ENCODE measurements at places on chromosomes 12 and 14.

DNA sequence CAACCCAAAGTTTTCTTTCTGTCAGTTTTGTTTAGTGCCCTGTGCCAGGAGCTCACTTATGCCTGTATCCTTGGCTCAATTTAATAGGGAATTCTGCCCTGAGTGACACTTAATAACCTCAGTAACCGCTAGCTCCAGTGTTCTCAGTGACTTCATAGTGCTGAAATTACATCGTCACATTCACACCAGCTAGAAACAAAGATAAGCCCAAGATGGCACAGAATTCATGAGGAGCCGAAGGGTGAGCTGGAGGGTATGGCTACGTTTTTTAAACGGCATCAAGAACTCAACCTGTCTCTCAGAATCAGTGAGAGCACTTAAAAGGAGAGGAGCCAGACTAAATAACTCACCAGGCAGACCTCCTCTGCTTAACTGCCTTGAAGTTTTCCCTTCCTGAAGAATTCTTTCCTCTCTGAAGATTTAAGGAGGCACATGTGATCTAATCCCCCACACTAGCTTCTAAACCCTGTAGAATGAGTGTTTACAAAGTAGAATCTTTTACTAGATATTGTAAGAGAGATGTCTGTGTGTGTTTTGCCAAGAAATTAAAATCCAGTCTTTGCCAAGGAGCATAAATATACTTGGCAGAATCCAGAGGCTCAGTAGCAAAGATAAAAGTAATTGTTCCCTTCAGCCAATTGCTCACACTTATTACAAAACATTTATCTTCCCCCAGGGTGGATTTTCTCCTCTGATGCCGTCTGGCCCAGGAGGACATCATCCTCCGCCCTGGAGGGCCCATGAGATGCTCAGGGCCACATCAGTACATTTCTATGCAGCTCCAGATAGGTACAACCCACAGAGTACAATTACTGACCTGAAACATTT lies 37.3 kb downstream of the PTGER2 start:
- no peak overlapping the region for H3K27ac ChIP-seq
- no peak overlapping the region for H3K4me3 ChIP-seq
- peaks cover 81% of the 10 kb centered on the region for H3K27me3 ChIP-seq
- peaks cover 8% of the 10 kb centered on the region for H3K4me1 ChIP-seq

DNA sequence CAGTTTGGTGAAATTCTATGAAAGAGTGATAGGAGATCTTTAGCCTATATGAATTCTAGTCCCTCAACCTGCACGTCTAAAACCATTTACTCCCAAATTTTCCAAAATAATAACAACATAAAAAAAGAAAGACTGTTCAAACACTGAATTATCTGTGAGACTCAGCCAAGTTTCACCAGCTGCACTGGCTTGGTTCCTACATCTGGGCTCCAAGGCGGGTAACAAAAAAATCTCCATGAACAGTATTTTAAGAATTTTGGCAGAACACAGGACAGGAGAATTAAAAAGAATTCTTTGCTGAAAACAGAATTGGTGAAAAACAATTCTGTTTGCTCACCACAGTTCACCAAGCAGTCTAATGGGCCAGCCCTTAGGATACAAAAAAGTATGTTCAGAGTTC lies 536.8 kb upstream of the ATP2B1 start:
- H3K27ac ChIP-seq = no peak overlapping the region
- no peaks in the 10 kb centered on the region for H3K27me3 ChIP-seq
- peaks cover 8% of the 10 kb centered on the region for H3K4me1 ChIP-seq
- no peak overlapping the region for H3K4me3 ChIP-seq

GRCh38 chr12:19572920-19573558 lies 133.7 kb downstream of the AEBP2 start:
- no peak overlapping the region for H3K27ac ChIP-seq
- H3K27me3 ChIP-seq = no peaks in the 10 kb centered on the region
- no peaks in the 10 kb centered on the region for H3K36me3 ChIP-seq
- DNase-seq = peak; percentile 71
- H3K4me1 ChIP-seq = peaks cover 18% of the 10 kb centered on the region
- H3K4me3 ChIP-seq = no peak overlapping the region

GRCh38 chr12:101713059-101713682 lies 15.7 kb downstream of the CHPT1 start:
- H3K4me3 ChIP-seq = no peak overlapping the region
- H3K4me1 ChIP-seq = peaks cover 14% of the 10 kb centered on the region
- no peak for DNase-seq
- H3K27ac ChIP-seq = no peak overlapping the region
- H3K27me3 ChIP-seq = no peaks in the 10 kb centered on the region
- peaks cover 3% of the 10 kb centered on the region for H3K36me3 ChIP-seq

GRCh38 chr14:100739306-100739705 lies 12.6 kb downstream of the DLK1 start:
- H3K36me3 ChIP-seq = no peaks in the 10 kb centered on the region
- no peak overlapping the region for H3K27ac ChIP-seq
- DNase-seq = no peak
- no peaks in the 10 kb centered on the region for H3K4me1 ChIP-seq
- no peak overlapping the region for H3K4me3 ChIP-seq

- no peak for DNase-seq
- no peaks in the 10 kb centered on the region for H3K36me3 ChIP-seq
- H3K4me1 ChIP-seq = no peaks in the 10 kb centered on the region
- H3K27me3 ChIP-seq = no peaks in the 10 kb centered on the region
- H3K27ac ChIP-seq = no peak overlapping the region
Measured at GRCh38 chr12:102685841-102686240, 205.5 kb upstream of the IGF1 start.

- H3K4me3 ChIP-seq = no peak overlapping the region
- peaks cover 9% of the 10 kb centered on the region for H3K4me1 ChIP-seq
- no peaks in the 10 kb centered on the region for H3K27me3 ChIP-seq
- no peaks in the 10 kb centered on the region for H3K36me3 ChIP-seq
- no peak overlapping the region for H3K27ac ChIP-seq
Measured at GRCh38 chr12:127925971-127926370, 341.0 kb upstream of the TMEM132C start.

DNA sequence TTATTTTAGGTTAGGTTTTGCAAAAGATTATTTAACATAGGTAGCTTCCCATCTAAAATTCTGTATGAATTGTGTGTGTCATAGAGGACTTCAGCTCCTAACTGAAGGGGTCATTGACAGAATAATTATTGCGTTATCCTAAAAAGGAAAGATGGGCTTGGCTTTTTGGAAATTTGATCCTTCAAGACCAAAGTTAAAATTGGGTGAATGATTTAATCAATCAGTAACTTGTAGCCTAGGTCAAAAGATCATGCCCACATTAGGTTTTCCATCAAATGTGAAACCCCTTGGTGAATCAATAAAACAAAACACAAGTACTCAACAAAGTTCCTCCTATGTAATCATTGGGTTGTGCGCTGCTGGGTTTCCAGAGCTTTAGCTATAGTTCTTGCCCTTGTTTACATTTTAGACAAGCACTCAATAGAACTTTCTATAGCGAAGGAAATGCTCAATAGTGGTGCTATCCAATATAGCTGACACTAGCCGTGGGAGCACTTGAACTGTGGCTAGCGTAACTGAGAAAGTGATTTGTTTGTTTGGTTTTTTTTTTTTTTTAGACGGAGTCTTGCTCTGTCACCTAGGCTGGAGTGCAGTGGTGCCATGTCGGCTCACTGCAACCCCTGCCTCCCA lies 37.6 kb upstream of the ARHGAP5 start:
- H3K27me3 ChIP-seq = no peaks in the 10 kb centered on the region
- no peak overlapping the region for H3K27ac ChIP-seq
- no peak overlapping the region for H3K4me3 ChIP-seq
- no peaks in the 10 kb centered on the region for H3K36me3 ChIP-seq
- H3K4me1 ChIP-seq = no peaks in the 10 kb centered on the region

GRCh38 chr12:53115891-53116648 lies 12.8 kb downstream of the SOAT2 start:
- no peak overlapping the region for H3K27ac ChIP-seq
- H3K4me1 ChIP-seq = no peaks in the 10 kb centered on the region
- no peaks in the 10 kb centered on the region for H3K27me3 ChIP-seq

GRCh38 chr12:67826148-67826547 lies 163.1 kb upstream of the IFNG-AS1 start:
- no peak overlapping the region for H3K4me3 ChIP-seq
- DNase-seq = no peak
- H3K36me3 ChIP-seq = no peaks in the 10 kb centered on the region
- H3K4me1 ChIP-seq = no peaks in the 10 kb centered on the region
- H3K27me3 ChIP-seq = no peaks in the 10 kb centered on the region

- no peak overlapping the region for H3K27ac ChIP-seq
- no peak overlapping the region for H3K4me3 ChIP-seq
- H3K4me1 ChIP-seq = no peaks in the 10 kb centered on the region
- no peaks in the 10 kb centered on the region for H3K27me3 ChIP-seq
Measured at GRCh38 chr14:92993302-92993701, 70.4 kb downstream of the CHGA start.

GRCh38 chr14:52700701-52701172 lies 5.4 kb upstream of the ERO1A start:
- H3K4me1 ChIP-seq = no peaks in the 10 kb centered on the region
- H3K27me3 ChIP-seq = no peaks in the 10 kb centered on the region
- H3K36me3 ChIP-seq = no peaks in the 10 kb centered on the region

- no peaks in the 10 kb centered on the region for H3K27me3 ChIP-seq
- H3K36me3 ChIP-seq = peaks cover 17% of the 10 kb centered on the region
- DNase-seq = no peak
- no peak overlapping the region for H3K27ac ChIP-seq
- H3K4me3 ChIP-seq = no peak overlapping the region
Measured at GRCh38 chr14:50808053-50808452, 22.9 kb downstream of the NIN start.

GRCh38 chr14:102280376-102280962 lies 24.5 kb downstream of the MOK start:
- DNase-seq = no peak
- no peaks in the 10 kb centered on the region for H3K27me3 ChIP-seq
- H3K27ac ChIP-seq = no peak overlapping the region
- H3K4me3 ChIP-seq = no peak overlapping the region

GRCh38 chr12:2364631-2365051 lies 311.9 kb downstream of the CACNA1C start:
- no peak overlapping the region for H3K27ac ChIP-seq
- no peaks in the 10 kb centered on the region for H3K27me3 ChIP-seq
- H3K36me3 ChIP-seq = no peaks in the 10 kb centered on the region
- H3K4me3 ChIP-seq = no peak overlapping the region

GRCh38 chr12:128823216-128823915 lies 392 bp downstream of the SLC15A4 start:
- no peak for DNase-seq
- H3K4me3 ChIP-seq = peak overlapping the region; percentile 88
- H3K36me3 ChIP-seq = peaks cover 11% of the 10 kb centered on the region

DNA sequence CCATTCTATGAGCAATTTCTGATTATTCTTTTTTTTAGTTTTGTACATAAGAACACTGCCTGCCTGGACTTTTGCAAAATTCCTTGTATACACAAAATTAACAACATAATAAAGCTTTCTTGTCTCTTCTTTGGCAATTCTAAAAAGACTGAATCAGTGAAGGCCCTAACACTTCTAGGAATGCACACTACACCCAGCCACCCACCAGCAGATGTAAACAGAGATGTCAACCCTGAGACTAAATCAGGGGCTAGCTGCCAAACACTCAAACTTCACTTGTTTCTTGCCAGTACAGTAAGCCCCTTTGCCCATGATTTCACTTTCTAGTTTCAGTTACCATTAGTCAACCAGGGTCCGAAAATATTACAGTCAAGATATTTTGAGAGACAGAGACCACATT lies 15.5 kb downstream of the DCAF5 start:
- no peaks in the 10 kb centered on the region for H3K27me3 ChIP-seq
- peaks cover 4% of the 10 kb centered on the region for H3K4me1 ChIP-seq
- H3K4me3 ChIP-seq = no peak overlapping the region
- H3K27ac ChIP-seq = no peak overlapping the region
- peaks cover 13% of the 10 kb centered on the region for H3K36me3 ChIP-seq

DNA sequence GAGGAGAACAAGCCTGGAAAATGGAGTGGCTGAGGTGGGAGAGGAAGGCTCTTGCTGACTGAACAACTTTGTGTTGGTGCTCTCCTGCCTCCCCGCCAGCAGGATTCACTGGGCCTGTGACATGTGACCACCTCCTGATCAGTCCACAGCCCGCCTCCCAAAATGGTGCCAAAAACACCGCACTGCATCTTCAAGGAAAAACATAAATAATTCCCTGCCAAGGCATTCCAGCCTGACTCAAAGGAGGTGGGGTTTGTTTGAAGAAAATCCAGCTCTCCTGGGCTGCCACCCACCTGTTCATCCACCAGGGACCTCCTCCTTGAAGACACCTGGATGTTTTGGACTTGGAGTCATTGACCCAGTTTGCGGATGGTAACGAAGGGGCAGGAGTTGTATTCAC lies 83.8 kb upstream of the PIWIL1 start:
- H3K27ac ChIP-seq = no peak overlapping the region
- DNase-seq = no peak
- peaks cover 6% of the 10 kb centered on the region for H3K27me3 ChIP-seq
- no peaks in the 10 kb centered on the region for H3K36me3 ChIP-seq

GRCh38 chr14:95463171-95463901 lies 53.1 kb downstream of the SYNE3 start:
- H3K27ac ChIP-seq = no peak overlapping the region
- H3K27me3 ChIP-seq = no peaks in the 10 kb centered on the region
- DNase-seq = peak; percentile 89
- H3K4me1 ChIP-seq = peaks cover 44% of the 10 kb centered on the region
- peak overlapping the region; percentile 2 for H3K4me3 ChIP-seq
- H3K36me3 ChIP-seq = peaks cover 35% of the 10 kb centered on the region

DNA sequence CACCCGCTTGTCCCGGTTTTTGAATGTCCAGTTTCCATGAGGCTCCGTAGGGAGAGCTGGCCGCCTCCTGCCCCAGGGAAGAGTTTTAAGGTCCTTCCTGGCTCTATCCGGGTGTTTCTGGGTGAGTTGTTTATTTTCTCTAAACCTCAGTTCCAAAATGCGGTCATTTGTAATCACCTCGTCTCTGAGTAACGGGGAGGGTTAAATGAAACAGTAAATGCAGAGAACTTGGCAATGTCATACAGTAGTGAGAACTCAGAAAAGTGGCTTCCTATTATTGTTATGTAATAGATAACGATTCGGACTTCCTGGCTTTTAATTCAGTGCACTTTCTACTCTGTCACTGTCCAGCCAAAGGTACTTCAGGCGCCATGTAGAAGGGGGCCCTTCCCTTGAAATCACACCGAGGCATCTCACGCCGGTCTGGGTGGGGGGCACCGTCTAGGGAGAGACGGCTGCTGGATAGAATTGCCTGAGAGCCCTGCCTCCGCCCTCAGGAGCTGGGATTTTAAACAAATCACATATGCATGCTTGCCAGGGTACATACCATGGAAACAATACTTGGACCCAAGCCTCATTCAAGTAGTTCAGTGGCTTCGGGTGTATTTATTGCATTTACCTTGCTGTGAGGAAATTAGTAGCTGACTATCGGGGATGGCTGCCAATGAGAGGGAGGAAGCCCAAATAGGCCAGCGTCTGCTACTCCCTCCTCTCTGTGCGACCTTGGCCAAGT lies 26.4 kb downstream of the NOS1 start:
- H3K27ac ChIP-seq = no peak overlapping the region
- DNase-seq = no peak
- H3K27me3 ChIP-seq = peaks cover 12% of the 10 kb centered on the region
- H3K4me1 ChIP-seq = no peaks in the 10 kb centered on the region

GRCh38 chr12:107948391-107948945 lies 174.0 kb downstream of the ASCL4 start:
- no peaks in the 10 kb centered on the region for H3K36me3 ChIP-seq
- H3K4me3 ChIP-seq = no peak overlapping the region

GRCh38 chr14:32436993-32437392 lies 107.9 kb downstream of the AKAP6 start:
- DNase-seq = no peak
- H3K4me3 ChIP-seq = no peak overlapping the region
- H3K36me3 ChIP-seq = no peaks in the 10 kb centered on the region
- no peaks in the 10 kb centered on the region for H3K27me3 ChIP-seq
- H3K27ac ChIP-seq = no peak overlapping the region

- no peak overlapping the region for H3K27ac ChIP-seq
- H3K27me3 ChIP-seq = no peaks in the 10 kb centered on the region
- H3K4me1 ChIP-seq = peaks cover 2% of the 10 kb centered on the region
- no peak overlapping the region for H3K4me3 ChIP-seq
- H3K36me3 ChIP-seq = no peaks in the 10 kb centered on the region
- DNase-seq = no peak
Measured at GRCh38 chr14:72118841-72119240, 186.6 kb downstream of the RGS6 start.
